ENCODE measurements at places on chromosomes 1 and 21.

- DNase-seq, result no peak
Measured at GRCh38 chr1:64745181-64745985, 508 bp downstream of the RAVER2 start.

DNA sequence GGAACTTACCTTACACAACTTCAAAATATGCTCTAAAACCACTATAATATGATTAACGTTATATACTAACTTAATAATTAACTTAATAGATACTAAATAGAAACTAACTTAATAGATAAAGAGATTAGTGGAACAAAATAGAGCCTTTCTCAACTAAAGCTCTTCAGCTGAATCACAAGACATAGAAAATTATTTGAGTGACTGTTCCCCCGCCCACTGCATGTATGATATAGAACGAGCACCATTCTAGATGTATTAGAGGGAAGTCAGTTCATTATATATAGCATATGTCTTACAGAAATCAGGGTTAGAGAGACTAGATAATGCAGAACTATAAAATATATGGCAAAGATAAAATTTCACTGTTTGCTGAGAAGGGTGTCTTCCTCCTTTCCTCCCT, 16.3 kb downstream of the LYPLAL1 start:
- DNase-seq, result no peak

DNA sequence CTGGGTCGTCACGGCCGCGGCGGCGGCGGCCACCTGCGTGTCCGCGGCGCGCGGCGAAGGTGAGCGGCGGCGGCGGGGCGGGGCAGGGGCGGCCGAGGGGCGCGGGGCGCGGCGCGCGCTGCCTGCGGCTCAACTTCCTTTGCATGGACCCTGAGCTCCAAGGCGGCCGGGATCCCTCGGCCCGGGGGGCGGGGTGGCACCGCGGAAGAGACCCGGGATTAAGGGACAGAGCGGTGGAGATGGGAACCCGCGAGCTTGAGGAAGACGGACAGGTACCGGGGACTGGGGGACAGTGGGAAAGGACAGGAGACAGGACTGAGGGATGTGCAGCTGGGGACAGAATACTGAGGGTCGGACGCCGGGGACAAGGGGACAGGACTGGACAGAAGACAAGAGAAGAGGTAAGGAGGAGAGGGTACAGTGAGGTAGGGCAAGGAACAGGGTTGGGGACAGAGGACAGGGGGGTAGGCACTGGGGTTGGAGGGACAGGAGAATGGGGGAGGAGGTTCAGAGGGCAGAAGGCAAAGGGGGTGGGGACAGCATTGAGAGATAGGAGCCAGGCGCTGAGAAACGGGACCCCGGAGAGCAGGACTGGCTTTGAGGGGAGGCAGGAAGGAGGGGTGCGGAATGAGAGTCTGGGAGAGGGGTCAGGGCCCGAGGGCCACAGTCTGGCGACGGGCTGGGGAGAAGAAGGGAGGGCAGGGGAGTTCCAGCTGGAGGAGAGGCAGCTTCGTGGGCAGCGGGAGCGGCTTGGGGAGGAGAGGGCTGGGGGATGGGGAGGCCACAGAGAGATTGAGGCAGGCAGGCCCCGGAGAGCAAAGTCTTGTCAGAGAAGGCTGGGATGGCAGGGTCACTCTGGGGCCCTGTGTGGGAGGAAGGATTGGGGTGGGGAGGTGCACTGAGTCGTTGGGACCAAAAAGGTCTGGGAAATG, 648 bp downstream of the EPHA8 start:
- no peak for DNase-seq

DNA sequence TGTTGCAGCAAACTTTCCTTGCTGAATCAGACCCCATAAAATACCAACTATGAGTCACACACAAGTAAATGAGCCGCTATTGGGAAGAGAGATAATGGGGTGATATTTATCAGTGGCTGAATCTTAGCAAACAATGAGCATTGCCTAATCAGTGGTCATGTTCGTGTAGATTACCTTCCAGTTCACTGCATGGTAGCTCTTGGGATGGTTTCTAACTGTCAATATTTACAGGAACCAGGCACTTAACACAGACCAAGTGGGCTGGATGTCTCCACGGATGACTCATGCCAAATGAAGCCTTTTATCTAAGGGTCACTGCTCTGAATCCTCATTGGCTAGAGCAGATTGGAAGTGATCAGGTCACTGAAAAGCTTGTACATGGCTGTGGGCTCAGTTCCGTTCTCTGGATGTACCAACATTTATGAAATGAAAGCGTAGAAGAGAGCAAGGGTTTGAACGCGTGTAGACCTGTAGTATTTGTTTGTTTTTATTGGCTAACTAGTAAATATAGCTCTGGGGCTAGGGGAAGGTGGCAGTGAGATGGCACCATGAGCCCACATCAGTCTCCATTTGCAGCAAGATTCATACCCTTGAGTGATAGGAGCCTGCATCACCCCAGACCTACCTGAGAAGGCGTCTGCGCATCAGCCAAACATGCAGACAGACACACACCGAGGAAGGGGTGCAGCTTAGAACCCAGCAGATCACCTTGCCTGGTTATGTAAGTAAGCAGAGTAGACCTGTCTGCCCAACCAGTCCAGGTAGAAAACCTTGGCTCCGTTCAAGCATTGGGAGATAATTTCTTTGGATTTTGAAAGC, 153.3 kb downstream of the TOMM20 start:
- no peak for DNase-seq

DNA sequence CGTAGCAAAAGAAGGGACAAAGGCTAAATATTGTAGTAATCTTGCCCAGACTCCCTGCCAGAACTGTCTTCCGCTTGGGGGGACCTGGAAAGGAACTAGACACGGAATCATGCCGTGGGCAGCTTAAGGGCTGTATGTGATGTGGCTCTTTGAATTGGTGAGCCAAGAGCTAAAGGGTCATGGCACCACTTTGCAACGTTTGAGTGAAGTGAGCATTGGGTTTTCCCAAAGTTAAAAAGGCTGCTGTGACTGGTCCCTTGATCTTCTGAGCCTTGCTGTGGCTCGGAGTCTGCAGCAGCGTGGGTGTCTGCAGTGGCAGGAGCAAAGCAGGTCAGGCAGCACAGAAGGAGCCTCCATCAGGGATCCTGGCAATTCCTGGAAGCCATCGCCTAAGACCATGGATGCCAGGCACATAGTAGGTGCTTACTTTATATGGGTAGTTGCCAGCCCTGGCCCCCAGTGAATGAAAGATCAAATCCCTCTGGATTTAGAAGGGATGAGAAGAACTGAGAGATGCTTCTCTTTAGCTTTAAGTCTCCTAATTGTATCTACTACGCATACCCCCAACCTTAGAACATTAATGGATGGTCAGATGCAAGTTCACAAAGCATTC, 1.8 kb downstream of the SMYD2 start:
- DNase-seq, result no peak

DNA sequence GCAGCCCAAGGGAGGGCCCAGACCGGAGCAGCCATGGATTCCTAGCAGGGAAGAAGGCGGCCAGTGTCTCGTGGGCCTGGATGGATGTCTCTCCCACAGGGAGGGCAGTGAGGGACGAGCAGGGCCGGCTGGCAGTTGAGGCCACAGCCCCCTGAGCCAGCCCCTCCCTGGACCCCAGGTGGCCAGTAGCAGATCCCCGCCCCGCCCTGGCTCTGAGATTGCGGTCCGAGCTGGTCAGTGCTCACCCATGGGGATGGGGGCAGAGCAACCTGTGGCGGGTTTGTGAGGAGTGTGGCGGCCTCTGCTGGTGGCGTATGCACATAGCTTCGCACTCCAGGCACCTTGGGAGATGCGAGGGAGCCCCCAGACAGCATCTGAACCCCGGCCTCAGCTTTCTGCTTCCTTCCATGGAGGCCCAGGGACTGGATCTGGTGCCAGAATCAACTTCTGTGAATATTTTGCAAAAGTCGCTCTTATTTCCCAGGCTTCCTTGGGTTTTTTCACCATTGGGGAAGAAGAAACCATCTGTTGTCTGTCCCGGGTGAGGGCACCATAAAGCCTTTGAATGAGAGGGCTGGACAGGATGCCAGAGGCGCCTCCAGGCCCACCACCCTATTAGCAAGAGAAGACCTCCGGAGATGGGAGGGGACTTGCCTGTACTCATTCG, 8.4 kb upstream of the KCNN3 start:
- peak; percentile 66 for DNase-seq

GRCh38 chr1:208533746-208534598, 289.8 kb upstream of the PLXNA2 start:
- no peak for DNase-seq

DNA sequence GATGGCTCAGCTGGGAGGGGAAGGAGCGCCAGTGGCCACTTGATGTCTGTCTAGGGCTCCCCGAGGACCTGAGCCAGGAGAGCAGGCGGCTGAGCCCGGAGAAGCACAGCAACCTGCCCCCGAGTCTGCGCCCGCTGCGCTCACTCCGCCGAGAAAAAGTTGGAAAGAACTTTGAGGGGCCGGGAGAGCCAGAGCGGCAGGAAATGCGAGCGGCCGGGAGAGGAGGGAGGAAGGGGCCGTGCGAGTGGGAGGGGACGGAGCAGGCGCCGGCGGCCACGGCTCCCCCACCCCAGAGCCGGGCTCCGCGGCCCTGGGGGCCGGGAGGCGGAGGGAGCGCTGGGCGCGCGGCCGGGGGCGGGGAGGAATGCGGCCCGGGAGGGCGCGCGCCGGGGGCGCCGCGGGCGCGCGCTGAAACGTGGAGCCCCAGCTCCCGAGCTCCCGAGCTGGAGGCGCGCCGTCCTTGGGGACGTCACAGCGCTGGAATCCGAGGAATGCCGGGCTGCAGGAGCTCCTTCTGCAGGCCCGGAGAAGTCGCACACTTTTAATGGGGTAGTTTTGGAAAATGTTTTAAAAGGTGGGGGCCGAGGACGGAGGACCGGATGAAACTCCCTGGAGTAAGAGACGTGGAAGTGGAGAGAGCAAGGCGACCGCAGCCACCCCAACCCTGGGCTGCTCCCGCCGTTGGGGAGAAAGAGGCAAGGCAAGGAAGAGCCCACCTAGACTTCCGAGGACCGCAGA, at the start of gene PTPN14:
PTPN14 (minus strand) TSS at position 167 of the 738 bp plus-strand sequence. CDS start 86,799 bp downstream, outside the sequence.
- no peak for DNase-seq

- no peak for DNase-seq
Measured at GRCh38 chr21:42674351-42674940, 21.0 kb downstream of the PDE9A start.

DNA sequence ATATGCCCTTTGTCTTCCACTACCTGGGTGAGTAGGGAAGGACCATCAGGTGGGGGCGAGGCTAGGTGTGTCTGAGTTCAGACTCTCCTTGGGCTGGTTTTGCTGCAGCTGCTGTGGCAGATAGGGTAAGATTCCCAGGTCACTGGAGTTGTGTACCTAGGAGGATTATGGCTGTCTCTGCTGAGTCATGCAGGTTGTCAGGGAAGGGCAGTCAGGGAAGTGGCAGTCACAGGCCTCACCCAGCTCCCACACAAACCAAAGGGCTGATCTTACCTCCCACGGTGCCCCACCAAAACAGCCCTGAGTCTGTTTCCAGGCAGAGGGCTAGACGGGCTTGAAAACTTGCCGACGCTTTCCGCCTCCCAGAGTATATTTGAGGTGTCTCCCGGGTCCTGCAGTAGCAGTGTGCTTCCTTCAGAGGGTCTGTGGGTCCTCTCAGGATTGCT, 201.6 kb upstream of the PLXNA2 start:
- no peak for DNase-seq

DNA sequence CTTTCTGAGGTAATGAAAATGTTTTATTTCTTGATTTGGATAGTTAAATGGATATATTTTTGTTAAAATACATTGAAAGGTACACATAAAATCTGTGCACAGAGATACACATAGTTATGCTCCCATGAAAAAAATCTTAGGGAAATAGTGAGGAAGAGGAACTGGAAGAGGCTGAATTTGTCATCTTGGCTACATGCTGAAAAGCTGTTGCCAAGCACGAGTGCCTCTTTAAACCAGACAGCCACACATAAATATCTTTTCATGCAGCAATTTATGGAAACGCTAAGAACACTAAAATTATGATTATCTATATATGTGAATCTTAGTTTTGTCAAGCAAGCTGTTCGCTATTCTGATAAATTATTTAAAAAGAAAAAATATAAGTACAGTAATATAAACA, 12.8 kb upstream of the ADAR start:
- no peak for DNase-seq

- peak; percentile 71 for DNase-seq
Measured at GRCh38 chr1:3530926-3531818, 76.7 kb downstream of the ARHGEF16 start.

DNA sequence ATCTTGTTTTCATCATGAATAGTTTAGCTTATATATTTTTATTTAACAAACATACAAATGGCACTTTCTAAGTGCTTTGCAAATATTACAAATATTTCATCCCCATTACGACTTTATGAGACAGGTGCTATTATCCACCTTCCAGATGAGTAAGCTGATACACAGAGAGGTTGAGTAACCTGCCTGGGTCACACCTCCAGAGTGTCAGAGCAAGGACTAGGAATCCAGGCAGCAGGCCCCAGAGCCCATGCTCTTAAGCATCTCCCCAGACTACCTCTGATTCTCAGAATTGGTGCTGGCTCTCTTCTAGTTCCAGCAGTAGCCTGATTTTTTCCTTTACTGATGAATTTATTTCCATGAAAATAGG, 40.0 kb downstream of the EPHB2 start:
- no peak for DNase-seq

GRCh38 chr1:93434987-93435386, 12.9 kb upstream of the FNBP1L start:
- DNase-seq, result no peak

GRCh38 chr1:149945206-149945605, 8.5 kb upstream of the MTMR11 start:
- DNase-seq, result no peak

DNA sequence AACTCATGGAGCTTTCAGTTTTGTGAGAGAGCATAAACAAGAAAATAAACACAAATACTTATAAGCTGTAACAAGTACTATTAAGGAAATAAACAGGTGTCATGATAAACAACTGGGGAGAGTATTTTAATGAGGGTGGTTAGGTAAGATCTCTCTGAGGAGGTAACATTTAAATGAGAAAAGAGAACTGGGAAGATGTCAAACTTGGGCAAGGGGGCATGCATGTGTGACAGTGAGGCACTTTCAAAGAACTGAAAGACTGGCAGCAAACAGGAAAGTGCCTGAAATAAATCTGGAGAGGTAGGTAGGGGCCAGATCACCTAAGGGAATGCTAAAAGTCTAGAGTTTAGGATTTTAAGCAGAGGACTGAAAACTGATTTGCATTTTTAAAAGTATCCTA, 37.8 kb downstream of the NSL1 start:
- no peak for DNase-seq

GRCh38 chr1:226411619-226412018, 3.7 kb upstream of the PARP1 start:
- no peak for DNase-seq

GRCh38 chr1:64062529-64062928, 140.9 kb upstream of the UBE2U start:
- DNase-seq, result no peak

DNA sequence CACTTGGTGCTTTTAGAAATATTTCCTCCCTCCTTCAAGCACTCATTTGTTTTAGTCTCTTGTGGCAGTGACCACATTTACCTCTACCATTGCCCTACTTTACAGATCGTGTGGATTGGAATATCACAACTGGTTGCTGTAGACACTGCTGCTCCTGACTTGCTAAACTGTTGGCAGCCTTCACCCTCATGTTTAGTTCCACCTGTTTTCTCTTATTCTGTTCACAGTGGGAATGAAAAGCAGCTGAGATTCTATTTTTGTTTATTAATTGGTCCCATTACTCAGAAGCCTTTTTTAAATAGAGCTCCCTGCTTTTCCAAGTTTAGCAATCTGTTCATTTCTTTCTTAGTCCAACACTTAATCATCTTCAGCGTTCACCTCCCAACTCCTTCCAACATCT, 308.9 kb downstream of the RWDD3 start:
- no peak for DNase-seq

- DNase-seq, result no peak
Measured at GRCh38 chr1:84006591-84006990, 7.7 kb upstream of the TTLL7 start.

Measured in stimulated activated CD4-positive, alpha-beta T cell treated with anti-CD3 and anti-CD28 coated beads, Interleukin-15, amount 100 ng/mL, for 48 hours (primary cell).